ENCODE measurements at places on chromosomes 13 and 19. TPM values are rescaled to one million over a fixed set of nuclear protein-coding genes. Genes with fewer than 3 reads are reported as not detected.

The FCGBP gene
- 8.6 TPM for total RNA-seq

The PROSER1 gene
- 12.7 TPM for total RNA-seq

The FUT6 gene
- not detected for total RNA-seq

The ELF1 gene
- 47.4 TPM for total RNA-seq

The ZNF554 gene
- total RNA-seq = 4.6 TPM

The LGALS14 gene
- not detected for total RNA-seq

The NLRP7 gene
- total RNA-seq = not detected

The FLT1 gene
- total RNA-seq = 18.3 TPM

The CRYL1 gene
- 35.6 TPM for total RNA-seq

The DACT3 gene
- 23.7 TPM for total RNA-seq

DNA sequence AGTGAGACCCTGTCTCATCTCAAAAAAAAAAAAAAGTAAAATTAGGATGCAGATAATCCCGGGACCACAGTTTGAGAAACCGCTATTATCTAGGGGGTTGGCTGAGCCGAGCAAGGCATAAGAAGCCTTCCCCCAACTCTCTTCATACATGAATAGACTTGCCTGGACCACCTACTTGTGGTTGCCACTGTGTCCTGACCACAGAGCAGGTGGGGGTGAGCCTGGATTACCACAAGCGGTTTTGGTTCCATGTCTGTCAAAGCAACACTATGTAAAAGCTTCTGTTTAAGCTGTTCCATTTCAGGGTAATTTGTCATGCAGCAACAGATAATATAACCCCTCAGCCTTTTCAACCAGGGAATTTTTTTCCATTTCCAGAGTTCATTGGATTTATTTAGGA lies 3.3 kb upstream of the NAPA start:
- H3K27ac ChIP-seq = no peak overlapping the region
- H3K27me3 ChIP-seq = no peaks in the 10 kb centered on the region
- no peaks in the 10 kb centered on the region for H3K36me3 ChIP-seq
- H3K4me3 ChIP-seq = no peak overlapping the region
- H3K4me1 ChIP-seq = peaks cover 26% of the 10 kb centered on the region

GRCh38 chr19:40154121-40154680 lies 37.0 kb upstream of the MAP3K10 start:
- H3K27me3 ChIP-seq = no peaks in the 10 kb centered on the region
- no peaks in the 10 kb centered on the region for H3K36me3 ChIP-seq
- H3K4me3 ChIP-seq = no peak overlapping the region
- H3K4me1 ChIP-seq = no peaks in the 10 kb centered on the region
- H3K27ac ChIP-seq = no peak overlapping the region

- H3K27ac ChIP-seq = no peak overlapping the region
- H3K36me3 ChIP-seq = no peaks in the 10 kb centered on the region
- no peaks in the 10 kb centered on the region for H3K4me1 ChIP-seq
- H3K27me3 ChIP-seq = no peaks in the 10 kb centered on the region
- no peak overlapping the region for H3K4me3 ChIP-seq
Measured at GRCh38 chr13:107545946-107546502, 669.3 kb downstream of the LIG4 start.

DNA sequence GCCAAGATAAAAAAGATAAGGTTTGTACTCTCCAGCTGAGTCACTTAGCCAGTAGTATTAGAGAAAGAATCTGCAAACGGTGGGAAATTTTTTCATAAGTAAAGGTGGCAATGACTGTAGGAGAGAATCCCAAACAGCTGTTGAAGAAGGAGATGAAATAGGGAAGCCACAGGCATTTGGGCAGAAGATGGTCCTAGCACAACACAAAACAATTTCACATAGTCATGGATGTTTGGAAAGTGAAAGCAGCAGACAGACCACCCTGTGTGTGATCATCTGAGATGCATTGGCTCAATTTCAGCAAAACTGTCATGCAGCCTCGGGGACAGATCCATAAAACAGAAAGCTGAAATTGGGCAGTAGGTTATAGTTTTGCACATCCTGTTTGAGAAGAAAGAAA lies 2832.4 kb downstream of the PCDH9 start:
- H3K4me1 ChIP-seq = no peaks in the 10 kb centered on the region
- no peak for DNase-seq
- no peaks in the 10 kb centered on the region for H3K36me3 ChIP-seq
- no peak overlapping the region for H3K4me3 ChIP-seq

GRCh38 chr13:44243198-44243857 lies 130.3 kb upstream of the SERP2 start:
- DNase-seq = no peak
- H3K4me3 ChIP-seq = no peak overlapping the region
- H3K4me1 ChIP-seq = peaks cover under 1% of the 10 kb centered on the region
- peak overlapping the region; percentile 18 for H3K27ac ChIP-seq

- no peaks in the 10 kb centered on the region for H3K36me3 ChIP-seq
- no peak for DNase-seq
- H3K4me1 ChIP-seq = no peaks in the 10 kb centered on the region
- H3K4me3 ChIP-seq = no peak overlapping the region
Measured at GRCh38 chr13:48266701-48267639, 34.0 kb downstream of the ITM2B start.

DNA sequence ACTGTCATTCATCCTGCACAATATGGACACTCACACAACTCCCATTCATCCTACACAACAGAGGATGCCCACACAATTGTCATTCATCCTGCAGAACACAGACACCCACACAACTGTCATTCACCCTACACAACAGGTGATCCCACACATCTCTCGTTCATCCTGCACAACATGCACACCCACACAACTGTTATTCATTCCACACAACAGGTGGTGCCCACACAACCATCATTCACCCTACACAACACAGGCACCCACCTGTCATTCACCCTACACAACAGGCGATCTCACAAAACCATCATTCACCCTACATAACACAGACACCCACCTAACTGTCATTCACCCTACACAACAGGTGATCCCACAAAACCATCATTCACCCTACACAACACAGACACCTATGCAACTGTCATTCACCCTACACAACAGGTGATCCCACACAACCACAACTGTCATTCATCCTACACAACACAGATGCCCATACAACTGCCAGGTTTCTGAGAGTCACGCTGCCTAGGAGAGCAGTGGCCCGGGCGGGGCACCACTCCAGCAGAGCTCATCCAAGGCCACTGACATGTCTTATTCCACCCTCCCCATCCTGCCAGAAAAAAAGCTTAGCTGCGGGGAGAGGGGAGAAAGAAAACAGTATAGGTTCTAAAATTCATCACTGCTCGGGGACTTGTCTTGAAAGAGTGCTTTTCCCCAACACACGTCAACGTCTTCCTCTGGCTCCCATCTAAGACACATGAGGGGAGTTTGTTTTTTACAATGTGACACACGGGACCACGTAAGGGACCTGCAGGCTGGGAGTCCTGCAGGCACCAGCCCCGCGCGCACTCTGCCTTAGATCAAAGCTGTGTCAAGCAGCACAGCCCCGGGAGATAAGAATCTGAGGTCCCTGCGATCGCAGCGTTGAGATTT lies 44.0 kb downstream of the KLF2 start:
- H3K4me1 ChIP-seq = peaks cover 11% of the 10 kb centered on the region
- H3K27me3 ChIP-seq = no peaks in the 10 kb centered on the region
- no peak overlapping the region for H3K4me3 ChIP-seq
- DNase-seq = peak; percentile 29
- no peaks in the 10 kb centered on the region for H3K36me3 ChIP-seq

DNA sequence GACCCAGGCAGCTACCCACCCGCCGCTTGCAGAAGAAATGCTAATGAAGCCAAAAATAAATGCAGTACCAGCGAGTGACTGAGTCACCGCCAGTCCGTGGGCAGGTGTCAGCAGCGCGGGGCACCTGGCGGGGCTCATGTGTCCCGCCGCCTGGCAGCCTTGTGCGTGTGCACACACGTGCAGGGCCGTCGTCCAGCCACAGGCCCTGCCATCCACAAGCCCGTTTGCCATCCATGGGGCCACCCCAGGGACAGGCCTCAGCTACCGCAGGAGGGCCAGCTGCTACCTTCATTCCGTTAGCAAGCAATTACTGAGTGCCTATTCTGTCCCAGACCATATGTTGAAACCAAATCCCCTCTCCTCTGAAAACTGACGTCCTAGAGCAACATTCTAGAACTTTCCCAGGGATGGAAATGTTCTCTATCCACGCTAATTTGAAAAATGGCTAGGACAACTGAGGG lies 20.5 kb downstream of the NCAN start:
- H3K4me3 ChIP-seq = no peak overlapping the region
- no peak overlapping the region for H3K27ac ChIP-seq
- H3K4me1 ChIP-seq = no peaks in the 10 kb centered on the region

GRCh38 chr19:16371540-16371986 lies 46.9 kb downstream of the KLF2 start:
- no peaks in the 10 kb centered on the region for H3K36me3 ChIP-seq
- H3K4me3 ChIP-seq = no peak overlapping the region
- H3K27ac ChIP-seq = no peak overlapping the region
- no peak for DNase-seq

- no peak overlapping the region for H3K27ac ChIP-seq
- H3K4me3 ChIP-seq = no peak overlapping the region
- peaks cover 12% of the 10 kb centered on the region for H3K36me3 ChIP-seq
- H3K27me3 ChIP-seq = no peaks in the 10 kb centered on the region
Measured at GRCh38 chr19:34220472-34221063, 33.8 kb upstream of the GARRE1 start.

- no peaks in the 10 kb centered on the region for H3K36me3 ChIP-seq
- H3K27ac ChIP-seq = no peak overlapping the region
- no peaks in the 10 kb centered on the region for H3K4me1 ChIP-seq
- no peaks in the 10 kb centered on the region for H3K27me3 ChIP-seq
Measured at GRCh38 chr19:40147693-40148347, 43.4 kb upstream of the MAP3K10 start.

- H3K4me1 ChIP-seq = no peaks in the 10 kb centered on the region
- H3K27me3 ChIP-seq = no peaks in the 10 kb centered on the region
- H3K36me3 ChIP-seq = no peaks in the 10 kb centered on the region
Measured at GRCh38 chr19:54708781-54709180, 15.5 kb upstream of the KIR3DL3 start.

DNA sequence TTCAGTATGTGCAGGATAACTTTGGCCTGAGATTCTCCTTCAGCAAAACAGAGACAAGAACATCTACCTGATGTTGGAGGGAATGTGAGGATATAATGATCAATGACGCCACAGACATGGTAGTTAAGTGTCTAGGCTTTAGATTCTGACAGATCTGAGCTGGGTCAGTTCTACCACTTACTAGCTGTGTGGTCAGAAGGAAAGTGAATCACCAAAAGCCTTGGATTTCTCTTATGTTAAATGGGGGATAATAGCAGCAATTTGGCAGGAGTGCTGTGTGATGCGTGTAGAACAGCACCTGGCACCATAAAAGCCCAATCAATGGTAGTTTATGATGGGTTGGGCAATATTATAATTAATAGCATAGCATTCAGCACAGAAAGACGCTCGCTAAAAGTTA lies 41.7 kb downstream of the RXFP2 start:
- H3K27me3 ChIP-seq = no peaks in the 10 kb centered on the region
- no peak overlapping the region for H3K4me3 ChIP-seq
- DNase-seq = no peak
- H3K4me1 ChIP-seq = no peaks in the 10 kb centered on the region

DNA sequence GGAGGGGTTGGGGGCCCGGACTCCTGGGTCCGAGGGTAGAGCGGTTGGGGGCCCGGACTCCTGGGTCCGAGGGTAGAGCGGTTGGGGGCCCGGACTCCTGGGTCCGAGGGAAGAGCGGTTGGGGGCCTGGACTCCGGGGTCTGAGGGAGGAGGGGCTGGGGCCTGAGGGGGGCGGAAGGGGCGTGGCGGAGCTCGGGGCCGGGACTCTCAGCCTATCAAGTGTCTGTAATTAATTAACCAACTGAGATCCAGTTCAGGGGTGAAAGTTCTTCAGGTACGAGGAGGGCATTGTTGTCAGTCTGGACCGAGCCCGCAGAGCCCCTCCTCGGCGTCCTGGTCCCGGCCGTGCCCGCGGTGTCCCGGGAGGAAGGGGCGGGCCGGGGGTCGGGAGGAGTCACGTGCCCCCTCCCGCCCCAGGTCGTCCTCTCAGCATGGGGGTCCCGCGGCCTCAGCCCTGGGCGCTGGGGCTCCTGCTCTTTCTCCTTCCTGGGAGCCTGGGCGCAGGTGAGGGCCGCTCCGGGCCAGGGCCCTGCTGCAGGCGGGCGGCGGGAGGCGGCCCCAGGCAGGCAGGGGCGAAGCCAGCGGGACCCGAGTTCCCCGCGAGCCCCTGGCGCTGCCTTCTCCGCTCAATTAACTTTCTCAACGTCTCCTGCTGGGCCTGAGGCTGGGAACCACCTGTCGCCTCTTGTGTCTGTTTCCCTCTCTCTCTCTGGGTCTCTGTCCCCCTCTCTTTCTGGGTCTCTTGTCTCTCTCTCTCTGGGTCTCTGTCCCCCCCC lies 697 bp downstream of the FCGRT start:
- H3K36me3 ChIP-seq = no peaks in the 10 kb centered on the region
- peaks cover 29% of the 10 kb centered on the region for H3K4me1 ChIP-seq
- DNase-seq = peak; percentile 85
- H3K27ac ChIP-seq = peak overlapping the region; percentile 85
- no peaks in the 10 kb centered on the region for H3K27me3 ChIP-seq
- peak overlapping the region; percentile 93 for H3K4me3 ChIP-seq

DNA sequence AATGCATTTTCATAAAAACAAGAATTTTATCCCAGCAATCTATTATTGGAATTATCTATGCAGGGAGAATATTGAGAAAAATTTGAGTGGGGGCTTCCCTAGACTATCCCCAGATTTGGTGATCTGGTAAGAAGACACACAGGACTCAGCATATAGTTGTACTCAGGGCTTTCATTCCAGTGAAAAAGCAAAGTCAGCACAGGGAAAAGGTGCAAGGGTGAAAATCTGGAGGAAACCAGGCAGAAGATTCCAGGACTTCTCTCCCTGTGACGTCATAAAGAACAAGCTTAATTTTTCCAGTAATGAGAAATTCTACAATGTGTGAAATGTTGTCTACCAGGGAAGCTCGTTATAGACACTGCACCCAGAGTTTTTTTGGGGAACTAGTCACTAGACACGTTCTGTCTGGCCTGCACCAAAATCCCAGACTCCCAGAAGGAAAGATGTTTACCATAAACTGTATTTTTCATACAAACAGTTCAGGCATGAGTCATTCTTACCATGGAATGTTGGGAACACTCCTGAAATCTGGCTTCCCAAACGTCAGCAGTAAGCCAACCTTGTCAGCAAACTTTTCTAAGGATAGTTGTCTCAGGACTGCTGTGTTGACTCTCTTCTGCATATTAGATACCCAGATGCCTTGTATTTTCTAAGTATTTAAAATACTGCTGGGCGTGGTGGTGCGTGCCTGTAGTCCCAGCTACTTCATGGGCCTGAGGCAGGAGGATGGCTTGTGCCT lies 107.4 kb downstream of the DNAJC3 start:
- no peaks in the 10 kb centered on the region for H3K27me3 ChIP-seq
- no peak for DNase-seq
- H3K36me3 ChIP-seq = no peaks in the 10 kb centered on the region
- H3K4me3 ChIP-seq = no peak overlapping the region
- peak overlapping the region; percentile 8 for H3K27ac ChIP-seq

DNA sequence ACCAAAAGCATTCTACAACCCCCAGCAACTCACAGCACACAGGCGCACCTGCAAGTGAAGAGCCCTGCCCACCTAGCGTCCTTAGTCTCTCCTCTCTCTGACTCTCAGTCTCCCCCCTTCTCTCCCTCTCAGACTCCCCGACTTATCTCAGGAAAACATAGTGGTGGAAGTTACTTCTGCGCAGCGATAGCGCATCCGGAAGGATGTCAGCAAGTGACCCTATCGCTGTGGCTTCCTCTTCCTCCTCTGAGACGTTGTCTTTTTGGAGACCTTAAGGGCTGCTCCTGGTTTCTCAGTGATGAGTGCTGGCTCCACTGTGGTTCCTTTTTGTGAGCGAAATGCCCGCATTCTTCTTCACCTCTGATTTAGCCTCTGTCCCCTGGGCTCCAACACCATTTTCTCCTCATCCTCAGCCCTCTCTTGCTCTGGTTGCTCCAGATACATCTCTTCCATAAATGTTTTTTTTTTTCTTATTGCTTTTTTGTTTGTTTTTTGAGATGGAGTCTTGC lies 1.4 kb upstream of the YIF1B start:
- H3K27me3 ChIP-seq = no peaks in the 10 kb centered on the region
- no peaks in the 10 kb centered on the region for H3K36me3 ChIP-seq
- H3K4me1 ChIP-seq = peaks cover 50% of the 10 kb centered on the region
- no peak for DNase-seq
- peak overlapping the region; percentile 92 for H3K27ac ChIP-seq
